ENCODE measurements at places on chromosomes 13 and 19.

- DNase-seq: no peak
These were observed 134.4 kb downstream of the KL start for GRCh38 chr13:33150662-33151061.

DNA sequence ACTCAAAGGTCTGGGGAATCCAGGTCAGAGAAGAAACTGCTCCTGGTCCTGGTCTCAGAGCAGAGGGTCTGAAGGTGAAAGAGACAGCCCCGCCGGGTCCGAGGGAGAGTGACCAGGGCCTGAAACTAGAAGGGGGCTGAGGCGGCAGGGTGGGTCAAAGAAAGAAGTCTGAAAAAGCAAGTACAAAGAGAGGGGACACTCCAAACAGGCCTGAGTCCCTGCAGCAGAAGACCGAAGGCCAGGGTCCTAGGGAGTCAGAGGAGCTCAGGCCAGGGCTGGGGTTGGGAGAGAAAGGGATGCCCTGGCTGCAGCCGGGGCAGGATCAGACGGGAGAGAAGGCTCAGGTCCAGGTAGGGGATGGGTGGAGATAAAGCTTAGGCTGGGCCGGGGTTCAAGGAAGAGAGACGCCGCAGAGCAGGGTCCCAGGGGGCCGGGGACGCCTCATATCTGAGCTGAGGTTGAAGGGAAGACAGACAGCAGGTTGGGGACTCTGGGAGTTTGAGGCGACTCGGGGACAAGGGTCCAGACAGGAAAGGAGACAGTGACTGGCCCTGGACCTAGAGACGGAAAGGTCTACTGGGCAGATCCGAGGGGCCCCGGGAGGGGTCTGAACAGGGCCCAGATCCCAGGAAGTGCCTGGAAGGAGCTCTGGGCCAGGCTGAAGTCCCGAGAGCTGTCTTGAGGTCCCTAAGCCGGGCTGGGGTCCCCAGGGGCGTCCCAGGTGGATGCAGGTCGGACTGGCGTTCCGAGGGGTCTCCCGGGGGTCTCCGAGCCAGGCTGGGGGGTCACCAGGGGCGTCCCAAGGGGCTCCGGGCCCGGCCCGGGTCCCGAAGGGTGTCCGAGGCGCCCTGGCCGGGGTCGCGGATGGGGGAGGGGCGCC lies 795 bp downstream of the MLLT1 start:
- no peak for DNase-seq

- DNase-seq: no peak
These were observed 551.6 kb downstream of the MYO16 start for GRCh38 chr13:109180905-109181425.

DNA sequence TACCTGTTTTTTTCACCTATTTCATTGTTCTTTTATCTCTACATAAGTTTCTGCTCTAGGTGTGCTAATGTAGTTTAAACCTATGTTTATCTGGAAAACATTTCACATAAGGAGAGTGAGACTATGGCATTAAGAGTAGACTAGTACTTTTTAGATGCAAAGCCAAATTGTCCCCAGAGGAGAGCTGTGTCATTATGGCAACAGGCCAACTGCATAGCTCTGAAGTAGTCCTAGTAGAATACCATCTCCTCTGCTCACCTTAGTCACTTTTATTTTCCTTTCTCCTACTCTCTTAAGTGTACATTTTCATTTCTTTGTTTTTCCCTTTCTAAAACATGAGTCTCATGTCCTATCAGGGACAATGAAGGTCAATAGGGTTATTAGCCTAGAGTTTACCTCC lies 123.1 kb downstream of the ITGBL1 start:
- DNase-seq: no peak

DNA sequence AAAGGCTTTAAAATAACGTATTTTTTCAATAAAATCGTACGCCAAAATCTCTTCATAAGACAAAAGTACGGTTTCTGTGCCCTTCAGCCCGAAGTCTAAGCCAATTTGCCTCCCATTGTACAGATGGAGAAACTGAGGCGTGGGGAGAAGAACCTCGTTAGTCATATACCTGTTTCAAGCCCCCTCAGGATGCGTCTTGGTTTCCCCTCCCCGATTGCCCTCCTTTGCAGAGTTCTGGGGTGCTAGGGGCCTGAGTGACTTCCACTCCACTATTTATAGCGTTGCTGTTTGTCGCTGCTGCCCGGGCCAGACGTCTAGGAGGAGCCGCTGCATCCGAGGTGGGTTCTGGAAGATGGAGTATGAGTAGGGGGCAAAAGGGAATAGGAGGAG lies 2.3 kb upstream of the LTBP4 start:
- no peak for DNase-seq

GRCh38 chr13:31625115-31625514 lies 114.2 kb upstream of the RXFP2 start:
- no peak for DNase-seq

GRCh38 chr13:60924856-60925255 lies 490.8 kb downstream of the PCDH20 start:
- DNase-seq: no peak

DNA sequence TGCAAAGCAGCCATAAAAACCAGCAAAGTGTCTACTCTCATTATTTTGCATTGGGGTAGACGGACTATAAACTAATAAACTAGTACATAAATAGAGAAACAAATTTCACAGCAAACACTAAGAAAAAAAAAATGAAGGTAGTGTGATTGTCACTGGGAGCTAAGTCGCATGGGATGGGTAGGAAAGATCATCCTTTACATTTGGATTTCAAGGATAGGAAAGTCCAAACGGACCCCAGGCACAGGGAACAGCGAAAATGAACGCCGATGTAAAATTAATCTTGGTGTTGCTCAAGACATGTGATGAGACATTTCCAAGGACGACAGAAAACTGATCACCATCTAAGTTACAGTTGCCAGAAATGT lies 690 bp upstream of the SGTA start:
- DNase-seq: no peak

- DNase-seq: no peak
These were observed 17.8 kb upstream of the ENOX1 start for GRCh38 chr13:43804461-43805070.

DNA sequence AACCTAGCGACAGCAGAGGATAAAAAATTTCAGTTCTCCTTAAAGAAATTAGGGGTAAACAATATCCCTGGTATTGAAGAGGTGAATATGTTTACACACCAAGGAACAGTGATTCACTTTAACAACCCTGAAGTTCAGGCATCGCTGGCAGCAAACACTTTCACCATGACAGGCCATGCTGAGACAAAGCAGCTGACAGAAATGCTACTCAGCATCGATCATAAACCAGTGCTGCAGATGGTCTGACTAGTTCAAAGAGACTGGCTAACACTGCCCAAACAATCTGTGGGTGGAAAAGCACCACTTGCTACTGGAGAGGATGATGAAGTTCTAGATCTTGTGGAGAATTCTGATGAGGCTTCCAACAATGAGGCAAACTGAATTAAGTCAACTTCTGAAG lies 19.9 kb upstream of the ACOD1 start:
- DNase-seq: no peak

DNA sequence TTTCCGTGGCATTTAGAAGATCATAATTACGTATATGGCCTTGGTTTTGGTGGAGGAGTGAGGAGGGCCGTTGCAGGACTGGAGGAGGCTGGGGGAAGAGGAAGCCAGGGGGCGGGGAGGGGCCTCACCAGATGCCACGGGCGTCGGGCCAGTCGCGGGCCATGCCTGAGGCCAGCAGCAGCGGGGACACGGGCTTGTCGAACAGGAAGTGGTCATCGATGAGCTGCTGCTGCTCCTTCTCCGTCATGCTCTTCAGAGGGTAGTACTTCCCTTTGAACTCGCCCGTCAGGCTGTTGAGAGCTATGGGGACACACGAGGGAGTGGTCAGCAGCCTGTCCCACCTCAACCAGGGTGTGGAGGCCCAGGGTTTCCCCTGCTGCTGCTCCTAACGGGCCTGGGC lies 11.1 kb downstream of the CKM start:
- DNase-seq: no peak

DNA sequence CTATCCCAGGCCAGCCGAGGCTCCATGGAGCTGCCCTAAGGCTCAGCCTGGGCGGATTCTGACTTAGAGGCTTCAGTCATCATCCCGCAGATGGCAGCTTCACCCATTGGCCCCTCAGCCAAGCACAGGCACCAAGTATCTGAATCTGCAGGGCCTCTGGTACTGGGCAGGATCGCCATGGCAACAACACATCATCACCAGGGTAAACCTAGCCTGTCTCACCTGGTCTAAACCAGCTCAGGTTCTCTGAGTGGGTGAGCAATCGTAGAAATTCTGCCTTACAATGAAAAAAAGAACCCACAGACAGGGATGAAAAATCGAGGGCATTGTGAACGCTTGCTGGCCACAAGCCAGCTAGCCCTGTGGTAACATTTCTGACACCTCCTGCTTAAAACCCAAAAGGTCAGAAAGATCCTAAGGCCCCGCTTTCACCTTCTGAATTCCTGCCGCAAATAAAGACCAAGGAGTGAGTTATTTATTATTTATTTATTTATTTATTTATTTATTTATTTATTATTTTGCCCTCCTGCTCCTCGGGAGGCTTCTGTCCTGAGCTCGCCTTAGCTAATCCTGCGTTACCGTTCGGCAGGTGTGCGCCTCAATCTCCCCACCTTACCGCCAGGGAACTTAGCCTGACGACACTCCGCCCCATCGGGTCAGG lies 12.0 kb upstream of the CEACAM21 start:
- DNase-seq: no peak
